ENCODE measurements at places on chromosomes 6 and 20. TPM values are rescaled to one million over a fixed set of nuclear protein-coding genes. Genes with fewer than 3 reads are reported as not detected.

Gene UNC5CL
- total RNA-seq = 1.0 TPM

Gene HSPA1L
- total RNA-seq = 2.5 TPM

Gene EDN3
- not detected for total RNA-seq

Gene HLA-DRB5
- not detected for total RNA-seq

Gene PNLDC1
- not detected for total RNA-seq

Gene FILIP1
- total RNA-seq = 0.69 TPM

Gene CHRNA4
- total RNA-seq = 165 TPM

Gene ZC2HC1B
- not detected for total RNA-seq

Gene DDX43
- not detected for total RNA-seq

Gene HLA-DQB1
- not detected for total RNA-seq

Gene MAP1LC3A
- total RNA-seq = 143 TPM

Gene MYH7B
- 1.5 TPM for total RNA-seq

Gene SIRPB1
- not detected for total RNA-seq

Gene CD40
- total RNA-seq = 1.2 TPM

Gene CLDN20
- not detected for total RNA-seq

Gene AGPAT4
- 90.2 TPM for total RNA-seq

Gene ADA
- total RNA-seq = 3.1 TPM

Gene TRAPPC3L
- total RNA-seq = not detected

Gene PI3
- total RNA-seq = not detected

Gene PTGIS
- total RNA-seq = 0.12 TPM

Gene MUC21
- total RNA-seq = not detected

Gene FUT9
- total RNA-seq = 0.54 TPM

Gene AVP
- total RNA-seq = not detected

Gene BPIFA1
- not detected for total RNA-seq

Gene KHDC1L
- 2.2 TPM for total RNA-seq

Gene WFDC12
- not detected for total RNA-seq

Gene ILRUN
- 37.7 TPM for total RNA-seq

Gene PDSS2
- 6.5 TPM for total RNA-seq

Gene BIRC7
- total RNA-seq = not detected

Gene PDYN
- not detected for total RNA-seq

Gene B3GALT4
- total RNA-seq = 8.6 TPM

Gene ACTL10
- total RNA-seq = 1.0 TPM

Gene KCNS1
- total RNA-seq = not detected

Gene POM121L2
- not detected for total RNA-seq

Gene BPIFB2
- not detected for total RNA-seq

Gene RIN2
- 108 TPM for total RNA-seq

Gene RSPO3
- not detected for total RNA-seq

Gene GABRR1
- total RNA-seq = not detected

Gene RAE1
- 28.3 TPM for total RNA-seq

Gene FANCE
- 33.4 TPM for total RNA-seq

Gene LGSN
- total RNA-seq = not detected

Gene OXT
- total RNA-seq = not detected

Gene NRN1
- total RNA-seq = 48.5 TPM

Gene FYN
- total RNA-seq = 525 TPM

Gene PHF3
- 38.7 TPM for total RNA-seq

Gene RAB32
- 8.6 TPM for total RNA-seq

Gene GJA1
- total RNA-seq = 19.4 TPM

Gene DPM1
- 31.9 TPM for total RNA-seq

Gene NHSL1
- 57.8 TPM for total RNA-seq

Gene CST1
- not detected for total RNA-seq

Gene MUCL3
- not detected for total RNA-seq

Gene MEP1A
- total RNA-seq = not detected

Gene CD109
- total RNA-seq = 0.49 TPM

Gene VSX1
- not detected for total RNA-seq

Gene ZNF292
- 89.9 TPM for total RNA-seq
